ENCODE measurements at places on chromosomes 13 and 19.

GRCh38 chr19:6218491-6219146 is 61.2 kb downstream of the MLLT1 start:
- peaks cover 3% of the 10 kb centered on the region for H3K4me1 ChIP-seq
- H3K27me3 ChIP-seq, result no peaks in the 10 kb centered on the region
- DNase-seq, result peak; percentile 81
- H3K36me3 ChIP-seq, result peaks cover 12% of the 10 kb centered on the region

DNA sequence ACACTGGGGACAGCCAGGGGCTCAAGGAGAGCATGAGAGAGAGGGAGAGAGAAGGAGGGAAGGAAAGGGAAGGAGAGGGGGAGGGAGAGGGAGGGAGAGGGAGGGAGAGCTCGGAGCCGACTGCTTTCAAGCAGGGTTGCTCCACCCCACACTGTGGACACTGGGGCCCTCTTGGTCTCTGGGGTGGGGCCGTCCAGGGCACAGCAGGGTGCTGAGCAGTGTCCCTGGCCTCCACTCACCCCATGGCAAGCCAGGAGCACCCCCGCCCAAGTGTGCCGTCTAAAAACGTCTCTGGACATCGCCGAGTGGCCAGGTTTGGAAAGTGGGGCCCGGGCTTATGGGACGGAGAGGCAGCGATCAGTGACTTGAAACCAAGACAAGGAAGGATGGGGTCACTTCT is 20.9 kb downstream of the DPP9 start:
- H3K4me3 ChIP-seq, result no peak overlapping the region
- H3K27ac ChIP-seq, result peak overlapping the region; percentile 83
- H3K4me1 ChIP-seq, result peaks cover 3% of the 10 kb centered on the region
- peaks cover 46% of the 10 kb centered on the region for H3K36me3 ChIP-seq

DNA sequence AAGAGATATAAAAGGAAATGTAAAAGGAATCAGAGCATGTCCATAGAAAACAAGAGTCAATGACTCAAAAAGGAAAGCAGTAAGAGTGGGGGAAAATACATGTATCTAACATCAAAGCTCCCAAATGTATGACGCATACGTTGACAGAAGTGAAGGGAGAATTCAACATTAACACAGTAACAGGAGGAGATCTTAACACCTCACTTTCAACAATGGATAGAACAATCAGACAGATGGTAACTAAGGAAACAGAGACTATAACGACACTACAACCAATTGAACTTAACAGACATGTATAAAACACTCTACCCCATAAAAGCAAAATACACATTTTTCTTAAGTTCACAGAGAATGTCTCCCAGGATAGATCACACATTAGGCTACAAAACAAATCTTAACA is 774.8 kb upstream of the ARGLU1 start:
- no peak overlapping the region for H3K4me3 ChIP-seq
- DNase-seq, result no peak
- no peaks in the 10 kb centered on the region for H3K4me1 ChIP-seq
- H3K36me3 ChIP-seq, result no peaks in the 10 kb centered on the region
- H3K27ac ChIP-seq, result no peak overlapping the region

DNA sequence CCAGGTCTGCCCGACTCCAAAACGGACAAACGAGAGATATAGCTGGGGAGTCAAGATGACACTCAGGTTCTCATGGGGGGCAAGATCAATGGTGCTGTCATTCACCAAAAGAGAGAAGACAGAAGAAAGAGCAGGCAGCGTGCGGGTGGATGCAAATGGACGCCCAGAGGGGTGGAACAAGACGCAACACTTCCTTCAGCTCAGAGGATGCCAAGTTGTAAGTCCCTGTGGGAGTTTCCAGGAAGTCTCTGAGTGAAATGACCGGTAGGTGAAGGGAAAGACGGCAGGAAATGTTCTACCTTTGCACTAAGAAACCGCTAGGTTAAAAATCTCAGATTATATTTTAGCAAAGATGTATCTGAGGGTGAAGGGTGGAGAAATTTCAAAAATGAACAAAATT is 26.5 kb downstream of the TUBGCP3 start:
- H3K4me1 ChIP-seq, result peaks cover 15% of the 10 kb centered on the region
- no peak overlapping the region for H3K4me3 ChIP-seq
- peaks cover 40% of the 10 kb centered on the region for H3K36me3 ChIP-seq
- H3K27me3 ChIP-seq, result no peaks in the 10 kb centered on the region
- no peak for DNase-seq

DNA sequence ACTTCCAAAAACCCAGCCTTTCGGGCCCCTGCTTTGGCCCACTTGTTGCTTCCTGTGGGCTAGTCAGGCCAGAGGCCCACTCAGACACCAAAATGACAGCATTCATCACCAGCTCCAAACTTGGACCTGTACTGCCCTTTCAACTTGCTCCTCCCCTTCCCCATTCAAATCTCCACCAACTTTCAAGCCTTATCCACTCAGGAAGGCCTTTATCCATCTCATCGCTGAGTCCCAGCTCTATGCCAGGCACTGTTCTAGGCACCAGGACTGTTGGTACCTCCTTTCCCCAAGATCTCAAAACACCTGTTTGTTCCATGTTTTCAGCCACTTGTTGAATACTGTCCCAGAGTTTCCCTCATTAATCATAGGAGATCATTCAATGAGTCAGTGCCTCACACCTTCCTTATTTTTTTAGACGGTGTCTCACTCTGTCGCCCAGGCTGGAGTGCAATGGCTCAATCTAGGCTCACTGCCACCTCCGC is 1011.4 kb downstream of the UQCRFS1 start:
- no peaks in the 10 kb centered on the region for H3K4me1 ChIP-seq
- no peak for DNase-seq
- peaks cover 3% of the 10 kb centered on the region for H3K36me3 ChIP-seq
- H3K4me3 ChIP-seq, result no peak overlapping the region
- peaks cover 7% of the 10 kb centered on the region for H3K27me3 ChIP-seq
- no peak overlapping the region for H3K27ac ChIP-seq

DNA sequence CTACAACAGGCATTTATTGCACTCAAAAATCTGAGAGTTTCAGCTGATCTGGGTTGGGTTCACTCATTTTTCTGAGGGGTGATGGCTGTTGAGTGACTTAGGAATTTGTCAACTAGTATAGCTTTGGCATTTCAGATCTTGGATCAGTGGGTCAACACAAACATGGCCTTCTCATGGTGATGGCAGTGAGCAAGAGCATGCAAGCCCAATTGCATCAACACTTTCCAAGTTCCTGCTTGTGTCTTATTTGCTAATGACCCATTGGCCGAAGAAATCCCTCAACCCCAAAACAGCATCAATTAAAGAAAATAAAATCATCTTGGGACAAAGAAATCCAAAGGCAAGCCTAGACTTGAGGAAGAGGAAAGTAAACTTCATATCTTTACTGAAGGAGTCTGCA is 23.9 kb upstream of the MYCBP2 start:
- H3K27me3 ChIP-seq, result peaks cover 8% of the 10 kb centered on the region
- H3K4me1 ChIP-seq, result peaks cover 15% of the 10 kb centered on the region

DNA sequence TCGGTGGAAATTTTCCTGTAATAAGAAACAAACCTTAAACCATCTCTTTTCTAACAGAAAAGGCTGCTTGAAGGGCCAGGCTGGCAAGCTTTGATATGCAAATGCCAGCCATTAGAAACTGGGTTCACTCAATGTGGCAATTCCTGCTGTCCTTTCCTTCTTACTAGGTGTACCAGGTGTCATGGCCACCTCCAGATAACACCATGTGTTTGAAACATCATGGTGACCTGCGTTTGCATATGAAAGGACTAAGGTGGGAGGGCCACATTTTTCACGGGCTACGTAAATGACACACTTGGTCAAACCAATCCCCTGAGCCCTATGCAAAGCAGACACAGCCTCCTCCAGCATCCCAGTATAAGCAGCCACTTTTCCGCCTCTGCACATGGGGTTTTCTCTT is 789.1 kb upstream of the SLITRK5 start:
- H3K4me3 ChIP-seq, result no peak overlapping the region
- no peaks in the 10 kb centered on the region for H3K4me1 ChIP-seq
- H3K27me3 ChIP-seq, result no peaks in the 10 kb centered on the region

DNA sequence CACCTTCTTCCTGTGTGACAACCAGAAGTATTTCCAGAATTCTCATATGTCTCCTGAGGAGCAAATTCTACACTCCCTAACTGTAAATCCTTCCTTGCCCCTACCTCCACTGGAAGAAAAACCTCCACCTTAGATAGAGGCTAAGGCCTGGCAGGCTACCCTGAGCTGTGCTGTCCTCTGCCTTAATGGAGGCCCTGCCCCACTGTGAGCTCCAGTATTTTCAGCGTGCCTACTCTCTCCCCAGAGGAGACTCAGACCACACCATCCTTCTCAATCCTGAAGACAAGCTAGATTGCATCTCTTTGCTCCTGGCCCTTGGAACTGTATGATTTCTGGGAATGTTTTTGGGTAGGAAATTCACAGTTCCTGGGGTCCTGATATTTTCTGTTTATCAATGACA is 110.0 kb upstream of the OBI1 start:
- no peak for DNase-seq
- no peaks in the 10 kb centered on the region for H3K4me1 ChIP-seq
- H3K27me3 ChIP-seq, result peaks cover 22% of the 10 kb centered on the region
- no peak overlapping the region for H3K27ac ChIP-seq
- no peaks in the 10 kb centered on the region for H3K36me3 ChIP-seq

DNA sequence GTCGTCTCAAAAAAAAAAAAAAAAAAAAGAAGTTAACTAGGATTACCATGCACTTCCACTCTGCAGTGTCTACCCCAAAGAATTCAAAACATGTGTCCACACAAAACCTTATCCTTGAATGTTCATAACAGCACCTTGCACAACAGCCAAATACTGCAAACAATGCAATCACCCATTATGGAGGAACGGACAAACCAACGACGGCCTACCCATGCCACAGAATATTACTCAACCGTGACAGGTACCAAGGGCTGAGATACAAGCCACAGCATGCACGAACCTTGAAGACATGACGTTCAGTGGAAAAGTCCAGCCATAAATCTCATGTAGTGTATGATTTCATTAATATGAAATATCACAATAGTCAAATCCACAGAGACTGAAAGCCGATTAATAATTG is 3.0 kb upstream of the SHISA7 start:
- no peak overlapping the region for H3K27ac ChIP-seq
- peaks cover 12% of the 10 kb centered on the region for H3K4me1 ChIP-seq
- no peak for DNase-seq
- H3K27me3 ChIP-seq, result peaks cover 38% of the 10 kb centered on the region
- H3K36me3 ChIP-seq, result no peaks in the 10 kb centered on the region
- no peak overlapping the region for H3K4me3 ChIP-seq

DNA sequence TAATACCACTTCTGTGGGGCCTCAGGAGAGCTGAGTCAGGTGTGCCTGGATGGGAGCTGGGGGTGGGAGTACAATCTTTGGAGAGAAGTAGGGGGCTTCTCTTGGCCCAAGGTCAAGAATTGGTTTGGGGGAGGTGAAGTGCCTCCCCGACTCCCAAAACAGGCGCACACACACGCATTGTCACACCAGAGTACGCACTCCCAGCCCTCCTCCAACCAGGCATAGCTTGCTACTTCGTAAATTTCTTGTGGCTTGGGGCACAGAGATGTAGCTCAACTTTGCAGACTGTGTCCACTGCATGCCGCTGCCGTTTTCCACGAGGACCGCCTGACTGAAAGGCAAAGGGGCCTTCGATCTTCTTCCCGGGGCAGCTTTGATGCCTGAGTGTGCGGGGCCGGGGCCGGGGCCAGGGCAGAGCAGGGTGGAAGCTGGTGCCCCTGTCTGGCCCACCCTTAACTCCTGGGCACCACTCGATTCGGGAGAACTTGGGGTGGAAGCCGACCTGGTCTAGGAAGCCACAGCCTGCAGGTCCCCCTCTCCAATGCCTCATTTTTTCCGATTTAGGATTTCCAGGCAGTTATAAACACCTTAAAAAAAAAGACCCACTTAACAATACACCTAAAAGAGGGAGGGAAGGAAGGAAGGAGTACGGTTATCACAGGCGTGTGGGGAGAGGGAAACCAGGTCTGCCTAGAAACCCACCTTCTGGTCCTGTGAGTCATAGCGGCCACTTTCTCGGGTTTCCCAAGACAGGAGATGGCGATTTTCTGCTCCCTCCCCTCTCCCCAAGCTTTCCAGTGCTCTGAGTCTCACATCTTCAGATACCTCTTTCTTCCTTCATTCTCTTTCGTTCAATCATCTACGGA is 5.8 kb upstream of the TSHZ3 start:
- peaks cover 11% of the 10 kb centered on the region for H3K36me3 ChIP-seq
- peak overlapping the region; percentile 5 for H3K4me3 ChIP-seq
- peaks cover 95% of the 10 kb centered on the region for H3K27me3 ChIP-seq
- H3K27ac ChIP-seq, result no peak overlapping the region
- no peak for DNase-seq
- H3K4me1 ChIP-seq, result peaks cover 42% of the 10 kb centered on the region

GRCh38 chr13:35514801-35515502 is 38.5 kb upstream of the MAB21L1 start:
- H3K36me3 ChIP-seq, result no peaks in the 10 kb centered on the region
- H3K4me3 ChIP-seq, result no peak overlapping the region
- H3K4me1 ChIP-seq, result no peaks in the 10 kb centered on the region
- H3K27me3 ChIP-seq, result no peaks in the 10 kb centered on the region

DNA sequence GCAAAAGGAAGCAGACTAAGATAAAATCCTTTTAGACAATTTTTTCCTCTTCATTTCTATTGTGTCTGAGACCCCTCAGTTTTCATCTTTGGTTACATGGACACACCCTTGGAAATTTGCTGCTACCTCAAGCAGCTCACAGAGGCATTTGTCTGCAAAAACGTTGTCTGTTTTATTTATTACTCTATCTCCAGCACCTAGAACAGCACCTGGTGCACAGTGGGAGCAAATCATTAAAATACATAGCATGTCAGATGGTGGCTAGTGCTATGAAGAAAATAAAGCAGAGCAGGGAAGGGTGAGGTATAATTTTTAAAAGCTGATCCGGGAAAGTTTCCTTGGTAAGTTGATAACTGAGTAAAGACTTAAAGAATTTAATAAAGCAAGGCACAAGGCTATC is 14.3 kb upstream of the FAM124A start:
- H3K4me3 ChIP-seq, result no peak overlapping the region
- H3K27me3 ChIP-seq, result peaks cover 74% of the 10 kb centered on the region
- H3K27ac ChIP-seq, result no peak overlapping the region

DNA sequence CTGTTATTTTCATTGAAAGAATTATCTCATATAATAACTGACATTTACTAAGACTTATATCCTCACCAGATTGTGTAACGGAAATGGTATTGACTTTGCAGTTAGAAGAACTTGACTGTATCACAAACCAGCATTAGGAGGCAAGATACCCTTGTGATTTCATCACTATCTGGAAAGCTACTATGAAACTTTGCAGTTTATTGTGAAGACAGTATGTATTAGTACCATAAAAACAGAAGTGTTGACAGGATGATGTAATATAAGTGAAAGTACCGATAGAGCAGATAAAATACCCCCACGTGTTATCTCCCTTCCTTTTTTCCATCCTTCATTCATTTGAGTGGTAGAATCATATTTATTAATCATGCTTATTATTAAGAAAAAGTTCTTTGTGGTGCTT is 365.7 kb upstream of the KLHL1 start:
- H3K36me3 ChIP-seq, result no peaks in the 10 kb centered on the region
- DNase-seq, result no peak
- no peak overlapping the region for H3K27ac ChIP-seq
- no peak overlapping the region for H3K4me3 ChIP-seq
- no peaks in the 10 kb centered on the region for H3K4me1 ChIP-seq

- no peak for DNase-seq
- H3K4me3 ChIP-seq, result no peak overlapping the region
These were observed 476.7 kb downstream of the RFC3 start for GRCh38 chr13:34294483-34295129.

All from effector memory CD8-positive, alpha-beta T cell (primary cell).